ENCODE measurements at places on chromosomes 1 and 21.
A peak's percentile ranks its signal among the peaks of the same experiment; 100 is the strongest.

DNA sequence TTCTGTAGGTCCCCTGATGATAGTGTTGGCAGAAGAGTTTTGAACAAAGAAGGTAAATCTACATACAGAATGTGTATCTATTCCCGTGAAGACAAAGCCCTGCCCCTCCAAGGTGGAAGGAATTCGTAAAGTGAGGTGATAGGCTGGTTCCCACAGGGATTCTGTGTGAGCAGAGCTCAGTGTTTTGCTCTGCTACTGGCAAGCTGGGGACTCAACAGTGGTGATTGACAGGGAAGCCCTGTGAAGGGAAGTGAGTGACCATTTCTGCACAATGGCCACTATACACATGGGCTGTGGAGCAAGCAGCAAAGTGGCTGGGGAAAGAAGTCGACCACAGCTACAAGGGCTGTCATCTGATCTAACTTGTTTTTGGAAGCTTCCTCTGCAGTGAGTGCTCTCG is 90.0 kb upstream of the LRRN2 start:
- DNase-seq: no peak

DNA sequence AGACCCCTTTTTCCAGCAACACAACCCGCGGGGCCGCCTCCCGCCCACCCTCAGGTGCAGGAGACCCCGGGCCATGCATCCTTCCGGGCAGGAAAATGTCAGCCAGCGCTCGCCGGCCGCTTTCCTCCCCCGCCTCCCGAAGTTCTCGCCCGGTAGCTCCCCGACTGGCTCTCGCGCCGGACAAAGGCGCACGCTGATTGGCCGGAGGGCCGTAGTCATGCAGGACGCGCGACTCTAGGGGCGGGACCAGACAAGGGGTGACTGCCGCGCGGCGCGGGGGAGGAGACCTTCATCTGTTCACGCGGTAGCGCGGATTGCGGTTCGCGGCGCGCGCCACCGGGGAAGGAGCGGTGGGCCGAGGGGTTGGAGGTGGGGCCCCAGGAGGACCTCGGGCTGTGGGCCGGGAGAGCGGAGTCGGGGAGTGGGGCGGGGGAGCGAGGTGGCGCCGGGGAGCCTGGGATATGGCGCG is at the start of gene FLVCR1:
TSS of gene FLVCR1 (plus strand) at position 284 of the 469 bp plus-strand sequence. CDS start at position 462, 178 bp downstream.
- peak; percentile 73 for DNase-seq

- DNase-seq: no peak
Observed at GRCh38 chr1:212606395-212607205, 2.0 kb upstream of the ATF3 start.

DNA sequence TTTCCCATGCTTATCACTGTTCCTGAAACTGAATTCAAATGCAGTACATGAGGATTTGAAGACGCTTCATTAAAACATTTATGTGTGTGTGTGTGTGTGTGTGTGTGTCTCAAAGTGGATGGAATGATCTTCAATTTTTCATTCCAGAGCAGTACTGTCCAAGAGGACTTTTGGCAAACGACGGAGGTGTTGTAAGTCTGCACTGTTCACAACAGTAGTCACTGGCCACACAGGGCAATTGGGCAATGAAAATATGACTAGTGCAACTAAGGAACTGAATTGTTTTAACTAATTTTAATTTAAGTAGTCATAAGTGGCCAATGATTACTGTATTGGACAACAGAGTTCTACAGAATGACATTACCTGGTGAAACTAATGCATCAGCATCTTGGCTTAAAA is 5.0 kb downstream of the TAF5L start:
- DNase-seq: no peak

DNA sequence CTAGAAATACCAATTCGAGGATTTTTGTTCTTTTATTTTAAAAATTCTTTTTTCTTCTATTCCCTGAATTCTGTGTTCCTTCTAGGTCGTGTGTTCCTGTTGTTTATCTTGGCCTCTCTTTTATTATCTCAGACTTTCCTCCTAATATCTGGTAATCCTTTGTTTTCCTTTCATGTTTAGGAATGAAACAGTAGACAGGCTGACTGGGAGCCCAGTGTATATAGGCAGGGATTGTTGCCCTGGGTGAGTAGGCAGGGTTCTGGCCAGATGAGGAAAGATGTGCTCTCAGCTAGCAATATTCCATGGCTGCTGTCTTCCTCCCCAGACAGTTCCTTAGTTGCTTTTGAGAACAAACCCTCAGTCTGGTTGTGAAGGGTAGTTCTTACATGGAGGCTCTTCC is 161.8 kb upstream of the PDE4B start:
- no peak for DNase-seq

GRCh38 chr1:235500971-235501540 is 3.2 kb downstream of the B3GALNT2 start:
- DNase-seq: no peak

DNA sequence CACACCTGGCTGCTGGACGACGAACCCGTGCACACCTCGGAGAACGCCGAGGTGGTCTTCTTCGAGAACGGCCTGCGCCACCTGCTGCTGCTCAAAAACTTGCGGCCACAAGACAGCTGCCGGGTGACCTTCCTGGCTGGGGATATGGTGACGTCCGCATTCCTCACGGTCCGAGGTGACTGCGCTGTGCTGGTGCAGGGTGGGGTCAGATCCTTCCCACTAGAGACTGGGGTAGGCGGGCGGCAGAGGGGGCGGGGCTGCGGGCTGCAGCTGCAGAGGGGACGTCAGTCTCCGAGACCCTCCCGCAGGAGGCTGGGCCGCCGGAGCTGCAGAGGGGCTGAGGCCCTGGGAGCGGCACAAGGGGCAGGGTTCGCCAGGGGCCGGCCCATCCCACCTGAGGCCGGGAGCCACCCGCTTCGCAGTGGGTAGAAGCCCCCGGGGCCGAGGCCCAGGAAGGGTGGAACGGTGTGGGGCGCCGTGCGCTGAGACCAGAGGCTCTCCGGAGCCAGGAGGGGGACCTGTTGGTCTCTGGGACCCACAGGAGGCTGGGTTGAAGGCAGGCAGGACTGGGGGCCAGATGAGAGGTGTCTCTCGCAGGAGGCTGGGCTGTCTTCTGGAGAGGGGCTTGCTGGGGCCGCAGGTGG is 90.6 kb downstream of the TRIM11 start:
- DNase-seq: no peak

- no peak for DNase-seq
Observed at GRCh38 chr1:228315484-228315944, 91.1 kb downstream of the TRIM11 start.

DNA sequence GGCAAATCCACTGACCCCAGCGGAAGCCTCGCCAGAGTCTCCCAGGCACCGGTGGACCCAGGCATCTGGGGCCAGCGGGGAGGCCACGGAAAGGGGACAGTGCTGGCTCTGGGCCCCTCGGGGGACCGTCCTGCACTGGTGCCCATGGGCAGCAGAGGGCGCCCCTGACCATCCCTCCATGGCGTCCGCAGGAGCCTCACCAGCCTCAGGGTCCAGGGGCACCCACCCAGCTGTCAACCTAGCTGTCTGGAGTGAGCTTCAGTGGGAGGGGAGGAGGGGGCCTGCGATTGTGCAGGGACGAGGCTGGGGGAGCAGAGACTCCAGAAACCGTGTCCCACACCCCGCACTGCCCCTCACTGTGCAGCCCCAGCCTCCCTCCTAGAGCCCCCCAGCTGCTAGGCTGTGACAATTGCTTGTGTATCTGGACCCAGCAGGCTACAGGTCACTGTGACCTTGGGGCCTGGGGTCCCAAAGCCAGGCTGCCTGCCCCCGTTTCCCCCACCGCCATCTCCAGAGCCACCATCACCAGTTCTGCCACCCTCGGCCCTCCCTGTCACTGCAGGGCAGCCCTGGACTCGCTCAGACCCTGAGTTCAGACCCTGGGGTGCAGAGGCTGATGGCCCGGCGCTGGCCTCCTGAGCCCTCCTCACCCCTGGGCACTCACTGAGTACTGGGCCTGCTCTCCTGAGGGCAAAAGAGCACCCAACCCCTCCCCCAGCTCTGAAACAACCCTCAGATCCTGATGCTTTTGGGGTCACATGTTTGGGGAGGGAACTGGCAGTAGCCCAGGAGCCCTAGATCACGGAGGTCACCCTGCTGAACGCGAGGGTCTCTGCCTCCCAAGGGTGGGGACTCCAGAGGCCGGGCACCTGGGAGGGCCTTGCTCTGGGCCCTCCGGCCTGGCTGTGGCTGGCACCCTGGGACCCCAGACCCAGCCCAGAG is 10.6 kb upstream of the COL6A1 start:
- DNase-seq: no peak

DNA sequence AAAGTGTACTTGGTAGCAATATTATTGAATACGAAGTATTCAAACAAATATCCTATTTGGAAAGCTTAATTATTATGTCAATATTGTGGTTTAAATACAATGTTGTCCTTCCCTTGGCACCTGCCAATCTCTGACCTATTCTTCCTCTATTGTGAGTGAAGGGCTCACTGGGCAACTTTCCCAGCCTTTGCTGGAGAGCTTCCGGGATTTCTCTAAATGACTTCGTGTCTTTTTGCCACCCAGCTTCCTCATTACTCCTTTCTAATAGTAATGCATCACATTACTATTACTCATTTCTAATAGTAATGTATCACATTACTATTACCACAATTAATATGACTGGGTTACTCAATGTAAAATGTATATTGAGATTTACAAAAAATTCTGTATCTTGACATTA is 880.6 kb downstream of the BRINP3 start:
- DNase-seq: no peak

DNA sequence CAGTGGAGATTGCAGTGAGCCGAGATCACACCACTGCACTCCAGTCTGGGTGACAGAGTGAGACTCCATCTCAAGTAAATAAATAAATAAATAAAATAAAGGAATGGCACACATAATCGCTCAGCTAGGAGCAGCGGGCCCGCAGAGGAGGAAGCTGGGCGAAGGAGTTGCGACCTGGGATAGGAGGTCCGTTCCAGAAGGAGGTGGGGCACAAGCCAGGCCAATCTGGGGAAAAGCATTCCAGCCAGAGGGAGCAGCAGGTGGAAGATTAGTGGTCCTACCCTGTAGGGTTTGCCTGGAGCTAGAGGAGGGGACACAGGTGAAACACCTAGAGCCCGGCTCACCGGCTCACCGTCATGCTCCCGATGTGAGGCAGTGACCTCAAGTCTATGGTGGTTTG is 40.3 kb upstream of the CASZ1 start:
- DNase-seq: no peak

- no peak for DNase-seq
Observed at GRCh38 chr1:55073187-55073916, 34.0 kb downstream of the PCSK9 start.

- DNase-seq: no peak
Observed at GRCh38 chr1:180175291-180175690, 20.6 kb downstream of the QSOX1 start.

DNA sequence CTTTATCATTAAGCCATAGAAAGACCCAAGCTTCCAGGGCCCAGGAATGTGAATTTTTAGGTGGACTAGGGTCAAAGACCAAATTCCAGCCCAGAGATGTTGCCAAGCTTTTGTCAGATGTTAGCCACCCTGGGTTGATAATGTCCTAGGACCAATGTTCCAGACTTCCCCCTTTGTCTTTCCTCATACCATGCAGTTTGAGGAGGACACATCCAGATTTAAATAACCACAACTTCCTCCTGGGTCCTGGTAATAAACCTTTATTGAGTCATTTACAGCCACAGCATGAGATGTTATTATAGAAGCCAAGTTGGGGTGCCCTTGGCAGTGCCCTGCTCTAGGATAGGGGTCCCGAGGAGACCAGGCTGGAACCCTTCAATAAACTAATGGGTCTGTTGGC is 5.9 kb downstream of the TNR start:
- no peak for DNase-seq

DNA sequence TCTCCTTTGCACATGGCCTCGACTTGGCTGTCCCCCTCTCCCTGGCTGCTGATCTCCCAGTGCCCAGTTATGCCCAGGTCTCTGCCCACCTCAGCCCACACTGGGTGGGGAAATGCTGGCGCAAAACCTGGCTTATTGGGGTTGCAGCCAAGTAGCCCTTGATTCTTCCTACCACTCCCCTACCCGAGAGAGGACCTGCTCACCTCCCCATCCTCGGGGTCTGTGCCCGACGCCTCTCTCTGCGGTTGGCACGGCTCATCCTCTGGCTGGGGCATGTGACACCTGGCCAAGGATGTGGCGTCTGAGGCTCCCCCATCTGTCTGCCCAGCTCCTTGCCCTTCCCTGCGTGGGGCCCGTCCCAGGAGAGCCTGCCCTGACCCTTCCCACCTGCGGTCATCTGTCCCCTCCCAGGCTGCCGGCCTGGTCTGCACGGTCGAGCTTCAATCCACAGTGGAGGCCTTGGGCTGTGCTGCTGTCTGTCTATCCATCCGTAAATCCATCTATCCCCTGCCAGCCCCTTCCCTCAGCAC is 6.5 kb upstream of the PEX10 start:
- DNase-seq: no peak

DNA sequence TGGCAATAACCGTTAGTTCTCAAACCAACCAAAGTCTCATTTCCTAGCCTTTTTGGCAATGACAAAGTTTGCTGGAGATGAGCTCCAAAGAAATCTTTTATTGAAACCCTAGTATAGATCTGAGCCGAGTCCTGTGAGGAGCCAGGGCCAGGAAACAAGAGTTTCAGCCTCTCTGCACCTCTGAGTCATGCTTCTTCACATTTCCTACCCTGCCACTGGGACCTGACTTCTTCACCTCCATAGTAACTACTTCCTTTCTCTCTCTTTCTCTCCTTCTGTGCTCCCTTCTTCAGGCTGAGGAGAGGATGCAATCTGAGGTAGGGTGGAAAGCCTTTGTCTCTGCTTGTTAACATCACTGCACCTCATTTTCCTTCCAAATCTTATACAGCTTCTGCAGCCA is 38.7 kb upstream of the IPO9 start:
- no peak for DNase-seq

- no peak for DNase-seq
Observed at GRCh38 chr1:24465638-24466037, 37.0 kb upstream of the RCAN3 start.

DNA sequence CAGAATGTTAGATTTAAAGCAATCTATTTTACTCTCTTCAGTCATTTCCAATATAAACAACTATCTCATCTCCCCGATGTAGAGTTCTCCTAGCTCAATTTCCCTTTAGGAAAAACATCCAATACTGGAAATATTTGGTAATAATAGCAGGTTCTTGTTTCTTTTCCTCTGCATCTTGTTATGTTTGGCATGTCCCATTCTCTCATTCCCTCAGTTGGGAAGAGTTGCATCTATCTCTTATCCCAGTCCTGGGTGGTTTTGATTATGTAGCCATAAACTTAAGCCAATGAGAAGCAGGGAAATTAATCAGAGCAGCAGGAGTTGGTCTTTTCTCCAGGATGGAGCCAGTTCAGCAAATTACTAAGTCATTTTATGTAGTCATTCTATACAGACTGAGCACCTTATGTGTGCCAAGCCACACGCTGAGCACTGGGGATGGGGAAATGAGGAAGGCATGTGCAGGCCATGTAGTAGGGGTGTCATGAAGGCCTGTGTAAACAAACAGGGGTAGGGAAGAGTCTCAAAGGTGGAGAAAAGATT is 418.2 kb upstream of the NFIA start:
- DNase-seq: no peak

Measured in HFF-Myc (cell line).